NCI-H1092 treated with DMSO at 0.1 percent for 48 hours (cell line): ENCODE measurements at places on chromosomes 6 and 20.

DNA sequence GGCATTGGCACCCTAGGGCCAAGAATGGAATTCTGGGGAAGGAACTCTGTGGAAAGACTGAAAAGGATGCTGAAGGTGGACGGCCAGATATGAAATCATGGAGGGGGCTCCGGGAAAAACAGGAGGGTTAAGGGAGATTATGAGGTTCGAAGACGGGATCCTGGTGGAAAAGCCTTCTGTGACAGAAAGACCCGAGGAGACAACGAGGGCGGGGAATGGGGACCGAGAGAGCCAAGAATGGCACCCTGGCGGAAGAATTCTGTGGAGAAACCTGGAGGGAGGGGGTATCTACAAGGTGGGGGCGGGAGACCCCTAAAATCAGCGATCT is 426 bp downstream of the TRMT6 start:
- DNase-seq: no peak

DNA sequence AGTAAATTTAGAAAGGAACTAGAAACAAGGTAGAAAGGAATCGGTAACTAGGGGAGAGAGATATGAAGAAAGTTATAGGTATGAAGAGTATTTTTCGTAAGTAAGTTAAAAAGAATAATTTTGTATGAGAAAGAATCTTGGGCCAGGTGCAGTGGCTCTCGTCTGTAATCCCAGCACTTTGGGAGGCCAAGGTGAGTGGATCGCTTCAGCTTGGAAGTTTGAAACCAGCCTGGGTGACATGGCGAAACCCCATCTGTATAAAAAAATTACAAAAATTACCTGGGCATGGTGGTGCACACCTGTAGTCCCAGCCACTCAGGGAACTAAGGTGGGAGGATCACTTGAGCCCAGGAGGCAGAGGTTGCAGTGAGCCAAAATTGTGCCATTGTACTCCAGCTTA is 42.0 kb downstream of the TCP11 start:
- DNase-seq: no peak

DNA sequence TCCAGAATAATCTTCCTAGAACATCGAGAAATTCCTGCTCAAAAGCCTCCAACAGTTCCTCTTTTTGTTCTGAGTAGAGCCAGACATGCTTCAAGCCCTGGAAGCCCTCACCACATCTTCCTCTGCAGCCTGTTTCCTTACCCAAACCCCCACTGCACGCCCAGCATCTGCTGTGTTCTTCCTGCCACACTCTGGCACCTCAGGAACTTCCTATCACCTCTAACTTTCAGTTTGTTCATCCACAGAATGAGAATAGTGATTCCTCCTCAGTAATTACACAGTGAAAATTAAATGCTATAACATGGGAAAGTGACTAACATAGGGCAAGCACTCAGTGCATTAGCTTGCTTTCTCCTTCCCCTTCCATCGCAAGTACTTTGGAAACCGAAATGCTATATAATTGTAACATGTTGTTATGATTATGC is 26.3 kb downstream of the C6orf89 start:
- no peak for DNase-seq

DNA sequence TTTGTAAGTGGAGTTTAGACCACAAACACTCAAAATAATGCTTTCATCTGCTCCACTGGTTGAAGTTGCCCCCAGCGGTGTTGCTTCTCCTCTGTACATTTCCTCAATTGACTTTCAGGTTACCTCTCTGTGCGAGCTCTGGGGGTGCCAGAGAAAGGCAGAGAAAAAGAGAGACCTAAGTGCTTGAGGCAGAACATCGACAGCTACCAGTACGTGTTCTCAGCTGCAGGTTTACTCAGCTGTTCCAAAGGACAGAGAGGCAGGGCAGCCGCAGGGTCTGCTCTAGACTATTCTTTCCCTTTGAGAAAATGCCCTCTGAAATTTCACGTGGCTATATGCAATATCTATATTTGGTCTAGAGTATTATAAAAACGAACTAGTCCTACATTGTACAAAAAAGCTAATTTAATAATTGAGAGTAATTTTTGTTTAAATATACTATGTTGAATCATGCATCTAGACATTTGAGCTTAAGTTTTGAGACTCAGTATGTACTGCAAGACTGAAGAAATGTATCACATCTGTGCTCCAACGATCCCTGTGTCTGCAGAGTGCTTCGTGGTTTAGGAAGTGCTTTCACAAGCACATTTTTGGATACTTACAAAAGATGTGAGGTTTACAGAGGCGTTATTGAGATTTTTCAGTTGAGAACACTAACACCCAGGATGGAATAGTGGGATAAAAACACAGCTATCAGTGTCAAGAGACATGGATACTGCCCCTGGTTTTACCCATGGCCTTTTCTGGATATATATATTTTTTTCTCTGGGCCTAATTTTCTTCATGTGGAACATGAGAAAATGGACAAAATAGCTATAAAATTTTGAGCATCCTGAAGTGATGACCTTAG is 453.6 kb upstream of the FLRT3 start:
- peak; percentile 86 for DNase-seq

- DNase-seq: no peak
Observed at GRCh38 chr20:52031563-52032303, 159.8 kb downstream of the ZFP64 start.

GRCh38 chr6:77656999-77657764 is 4.3 kb downstream of the MEI4 start:
- DNase-seq: no peak

GRCh38 chr6:31794866-31795615 is 511 bp downstream of the VARS1 start:
- peak; percentile 39 for DNase-seq

DNA sequence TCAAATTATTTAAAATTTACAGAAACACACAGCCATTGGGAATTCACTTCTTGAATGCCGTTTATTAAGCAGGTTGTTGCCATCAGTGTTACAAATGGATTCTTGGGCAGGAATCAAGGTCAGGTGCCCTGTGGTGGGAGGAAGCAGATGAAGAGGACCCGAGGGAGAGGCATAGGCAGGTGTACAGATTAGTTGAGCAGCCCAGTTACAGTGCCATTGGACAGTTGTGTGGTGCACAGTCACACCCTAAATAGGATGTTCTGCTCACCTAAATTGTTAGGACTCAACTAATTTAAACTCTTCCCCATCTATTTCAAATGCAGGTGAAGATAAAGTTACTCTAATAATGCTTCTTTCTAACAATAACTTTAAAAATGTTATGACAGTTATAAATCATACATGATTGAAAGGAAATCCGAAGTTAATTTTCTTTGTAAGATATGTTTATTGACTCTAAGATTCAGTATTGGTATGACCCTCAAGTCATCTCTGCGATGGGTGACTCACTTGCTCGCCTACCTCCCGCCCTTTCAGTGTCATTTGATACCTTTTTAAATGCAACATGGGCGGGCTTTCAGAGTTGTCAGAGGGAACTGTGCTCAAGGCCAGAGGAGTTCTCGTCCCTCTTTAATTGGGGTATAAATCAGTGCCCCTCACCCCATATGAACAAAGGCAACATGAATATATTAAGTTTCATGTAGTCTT is 35.1 kb downstream of the DSE start:
- no peak for DNase-seq

DNA sequence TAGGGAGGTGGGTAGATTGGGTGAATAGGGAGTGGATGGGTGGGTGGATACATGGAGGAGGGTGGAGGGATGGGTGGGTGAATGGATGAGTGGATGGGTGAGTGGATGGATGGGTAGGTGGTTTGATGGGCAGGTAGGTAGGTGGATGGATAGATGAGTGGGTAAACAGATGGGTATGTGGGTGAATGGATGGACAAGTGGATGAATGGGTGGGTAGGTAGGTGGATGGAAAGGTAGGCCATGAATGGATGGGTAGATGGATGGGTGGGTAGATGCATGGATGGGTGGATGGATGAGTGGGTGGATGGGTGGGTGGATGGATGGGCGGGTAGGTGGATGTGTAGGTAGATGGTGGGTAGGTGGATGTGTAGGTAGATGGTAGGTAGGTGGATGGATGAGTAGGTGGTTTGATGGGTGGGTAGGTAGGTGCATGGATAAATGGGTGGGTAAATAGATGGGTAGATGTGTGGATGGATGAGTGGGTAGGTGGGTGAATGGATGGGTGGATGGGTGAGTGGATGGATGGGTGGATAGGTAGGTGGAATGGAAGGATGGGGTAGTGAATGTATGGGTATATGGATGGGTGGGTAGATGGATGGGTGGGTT is 51.4 kb downstream of the NPEPL1 start:
- no peak for DNase-seq

DNA sequence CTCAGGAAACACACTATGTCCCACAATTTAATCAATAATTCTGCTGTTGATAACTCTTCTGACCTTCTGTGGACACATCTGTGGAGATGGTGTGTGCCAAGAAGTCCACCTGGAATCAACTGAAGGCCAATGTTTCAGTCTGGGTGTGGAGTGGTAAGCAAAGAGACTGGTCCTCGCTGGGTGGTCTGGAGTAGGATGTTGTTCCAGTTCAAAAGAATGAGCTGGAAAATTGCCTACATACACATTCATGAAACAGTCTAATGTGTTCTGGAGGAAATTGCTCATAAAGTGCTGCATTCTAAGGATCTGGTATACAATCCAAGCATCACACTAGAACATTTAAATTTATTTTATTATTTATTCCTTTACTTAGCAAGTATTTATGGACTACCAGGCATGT is 33.9 kb upstream of the TBX18 start:
- DNase-seq: no peak

- no peak for DNase-seq
Observed at GRCh38 chr20:63746751-63747315, 7.3 kb downstream of the SLC2A4RG start.

GRCh38 chr6:143564484-143565017 is 53.0 kb upstream of the FUCA2 start:
- DNase-seq: no peak

GRCh38 chr6:54718541-54719023 is 128.0 kb upstream of the FAM83B start:
- DNase-seq: peak; percentile 80

- no peak for DNase-seq
Observed at GRCh38 chr6:137167702-137168377, 5.6 kb downstream of the IL22RA2 start.

GRCh38 chr20:47038566-47039560 is 144.2 kb downstream of the EYA2 start:
- peak; percentile 36 for DNase-seq

GRCh38 chr6:3764516-3765335 is 13.2 kb upstream of the PXDC1 start:
- DNase-seq: no peak

DNA sequence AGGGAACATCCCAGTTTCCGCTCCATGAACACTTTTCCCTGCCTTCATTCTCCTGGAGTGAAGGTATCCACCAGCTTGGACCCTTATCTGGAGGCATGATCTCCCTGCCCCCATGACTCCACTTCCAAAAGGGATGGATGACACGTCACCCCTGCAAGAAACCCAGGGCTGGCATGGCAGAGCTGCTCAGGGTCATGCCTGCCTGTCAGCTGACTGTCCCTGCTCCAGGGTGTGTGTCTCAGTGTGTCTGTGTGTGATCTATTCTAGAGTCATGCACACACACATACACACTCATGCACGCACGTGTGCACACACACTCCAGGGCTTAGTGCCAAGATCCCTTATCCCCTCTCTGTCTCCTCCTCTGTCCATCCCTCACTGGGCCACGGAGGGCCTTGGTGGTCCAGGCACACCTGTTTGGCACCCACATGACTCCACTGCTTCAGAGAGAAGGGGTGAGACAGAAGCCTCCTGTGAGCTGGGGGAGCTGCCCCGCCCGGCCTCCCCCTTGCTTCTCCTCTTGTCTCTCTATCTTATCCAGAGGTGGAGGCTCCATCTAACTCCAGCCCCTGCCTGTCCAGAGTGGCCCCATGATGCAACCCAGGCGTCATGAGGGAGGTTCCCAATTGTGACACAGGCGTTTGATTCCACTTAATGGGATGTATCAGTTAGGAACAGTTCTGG is 290.9 kb downstream of the CDC5L start:
- no peak for DNase-seq

DNA sequence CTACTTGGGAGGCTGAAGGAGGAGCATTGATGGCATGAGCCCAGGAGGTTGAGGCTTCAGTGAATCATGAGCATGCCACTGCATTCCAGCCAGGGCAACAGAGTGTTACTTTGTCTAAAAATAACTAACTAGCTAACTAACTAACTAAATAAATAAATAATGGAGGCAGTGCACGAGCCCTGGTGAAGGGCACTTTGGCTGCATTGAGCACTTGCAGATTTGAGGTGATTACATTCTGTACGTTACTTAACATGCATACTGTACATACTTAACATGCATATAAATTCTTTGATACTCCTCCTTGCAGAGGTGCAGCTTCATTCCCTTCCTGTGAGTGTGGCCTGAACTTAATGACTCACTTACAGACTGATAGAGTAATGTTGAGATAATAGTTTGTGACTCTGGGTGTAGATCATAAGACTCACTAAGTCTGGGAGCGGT is 10.7 kb downstream of the HLA-A start:
- DNase-seq: no peak

DNA sequence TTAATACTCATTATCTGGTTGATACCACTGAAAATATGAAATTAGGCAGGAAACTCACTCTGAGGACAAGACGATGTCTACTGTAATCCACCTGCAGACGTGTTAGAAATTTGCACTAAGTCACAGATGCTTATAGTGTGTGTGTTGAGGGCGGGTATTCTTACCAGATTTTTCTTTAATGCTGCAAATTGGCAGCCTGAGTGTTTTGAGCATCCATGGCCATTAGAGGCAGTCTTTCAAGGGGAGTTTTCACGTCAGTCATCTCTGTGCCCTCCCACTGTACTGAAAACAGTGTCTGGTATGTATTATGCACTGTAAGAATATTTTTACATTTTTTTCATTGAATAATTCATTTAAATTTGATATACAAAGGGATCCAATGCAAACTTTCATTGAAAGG is 266.5 kb upstream of the QKI start:
- no peak for DNase-seq

DNA sequence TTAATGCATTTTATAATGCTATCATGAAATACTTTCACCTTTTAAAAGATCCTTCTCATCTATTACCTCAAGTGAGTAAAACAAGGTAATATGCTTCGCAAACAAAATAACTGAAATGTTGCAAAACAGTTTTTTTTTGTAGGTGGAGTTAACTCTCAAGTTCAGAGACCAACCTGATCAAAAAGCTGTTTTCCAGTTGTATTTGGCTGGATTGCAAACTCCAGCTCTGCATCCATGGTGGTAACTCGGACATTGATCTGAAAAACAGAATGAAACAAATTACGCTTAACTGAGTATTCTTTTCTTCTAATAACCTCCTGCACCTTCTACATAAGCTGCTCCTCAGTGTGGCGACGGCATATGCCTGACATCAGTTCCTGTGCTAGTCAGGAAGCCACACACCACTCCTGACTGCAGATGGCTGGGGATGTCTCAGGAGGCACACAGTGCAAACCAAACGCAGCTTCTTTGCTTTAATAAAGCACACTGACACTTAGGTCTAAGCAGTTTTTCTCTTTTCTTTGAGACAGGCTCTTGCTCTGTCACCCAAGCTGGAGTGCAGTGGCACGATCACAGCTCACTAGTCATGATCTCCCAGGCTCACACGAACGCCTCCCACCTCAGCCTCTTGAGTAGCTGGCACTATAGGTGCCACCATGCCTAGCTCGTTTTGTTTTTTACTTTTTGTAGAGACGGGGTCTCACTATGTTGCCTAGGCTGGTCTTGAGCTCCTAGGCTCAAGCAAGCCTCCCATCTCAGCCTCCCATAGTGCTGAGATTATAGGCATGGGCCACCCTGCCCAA is 29.9 kb downstream of the EZR start:
- no peak for DNase-seq

GRCh38 chr6:161496941-161497340 is 223.1 kb upstream of the AGPAT4 start:
- DNase-seq: no peak

- DNase-seq: no peak
Observed at GRCh38 chr20:41018153-41018552, 10.5 kb upstream of the TOP1 start.
